ENCODE measurements at places on chromosomes 12 and 14. TPM values are rescaled to one million over a fixed set of nuclear protein-coding genes. Genes with fewer than 3 reads are reported as not detected.

DNA sequence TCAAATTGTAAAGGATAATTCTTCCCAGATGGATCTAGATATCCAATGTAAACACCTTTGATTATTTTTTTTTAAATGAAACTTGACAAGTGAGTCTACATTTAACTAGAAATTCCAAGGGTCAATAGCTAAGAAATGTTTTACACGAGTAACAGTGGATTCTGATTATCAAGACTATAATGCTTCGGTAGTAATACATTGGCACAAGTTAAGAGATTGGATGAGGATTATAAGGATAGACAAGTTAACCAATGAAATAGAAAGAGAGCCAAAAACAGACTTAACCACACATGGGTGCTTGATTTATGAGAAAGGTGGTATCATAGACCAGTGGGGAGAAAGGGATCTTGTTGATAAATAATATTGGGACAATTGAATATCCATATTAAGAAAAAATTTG is 40.3 kb upstream of the PCED1B start:
- no peak for DNase-seq

GRCh38 chr12:128079446-128079845 is 187.5 kb upstream of the TMEM132C start:
- no peak for DNase-seq

DNA sequence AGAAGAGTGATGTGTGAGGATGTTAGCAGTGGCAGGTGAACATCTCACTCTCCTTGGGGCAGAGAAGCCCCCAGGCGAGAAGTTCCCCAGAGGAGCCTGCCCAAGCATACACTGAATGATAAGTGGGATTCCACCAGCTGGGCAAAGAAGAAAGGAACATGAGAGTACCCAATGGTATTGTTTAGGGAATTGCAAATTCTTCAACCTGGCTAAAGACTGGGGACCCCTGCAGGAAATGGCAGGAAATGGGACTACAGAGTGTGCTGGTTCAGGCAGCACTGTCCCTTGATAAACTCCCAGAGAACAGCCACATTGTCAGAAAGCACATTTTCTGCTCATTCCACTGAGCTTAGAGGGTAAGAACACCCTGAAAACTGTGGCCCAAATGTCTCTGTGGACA is 121.3 kb downstream of the RPS29 start:
- DNase-seq, result peak; percentile 28

- DNase-seq, result no peak
Observed at GRCh38 chr12:20421421-20421820, 53.1 kb downstream of the PDE3A start.

Gene NFATC4
- 11.5 TPM for total RNA-seq

DNA sequence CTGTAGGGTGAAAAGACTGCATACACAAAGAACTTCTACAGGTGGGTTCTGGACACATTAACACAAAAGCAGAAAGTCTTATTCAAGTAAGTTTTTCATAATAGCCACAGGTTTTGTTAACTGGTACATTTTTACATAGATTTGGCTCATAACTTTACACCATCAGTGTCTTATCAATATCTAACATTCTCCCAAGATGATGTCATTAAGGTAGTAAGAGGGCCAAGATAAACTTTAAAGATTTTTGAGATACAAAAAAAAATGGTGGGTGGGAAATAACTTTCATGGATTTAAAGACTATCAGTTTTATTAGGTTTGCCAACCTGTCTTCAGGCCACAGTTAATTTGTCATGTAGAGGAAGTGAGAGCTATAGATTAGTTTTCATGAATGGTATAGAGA is 1.7 kb downstream of the SUPT16H start:
- DNase-seq, result no peak

- no peak for DNase-seq
Observed at GRCh38 chr12:25781232-25781631, 177.2 kb upstream of the RASSF8 start.

DNA sequence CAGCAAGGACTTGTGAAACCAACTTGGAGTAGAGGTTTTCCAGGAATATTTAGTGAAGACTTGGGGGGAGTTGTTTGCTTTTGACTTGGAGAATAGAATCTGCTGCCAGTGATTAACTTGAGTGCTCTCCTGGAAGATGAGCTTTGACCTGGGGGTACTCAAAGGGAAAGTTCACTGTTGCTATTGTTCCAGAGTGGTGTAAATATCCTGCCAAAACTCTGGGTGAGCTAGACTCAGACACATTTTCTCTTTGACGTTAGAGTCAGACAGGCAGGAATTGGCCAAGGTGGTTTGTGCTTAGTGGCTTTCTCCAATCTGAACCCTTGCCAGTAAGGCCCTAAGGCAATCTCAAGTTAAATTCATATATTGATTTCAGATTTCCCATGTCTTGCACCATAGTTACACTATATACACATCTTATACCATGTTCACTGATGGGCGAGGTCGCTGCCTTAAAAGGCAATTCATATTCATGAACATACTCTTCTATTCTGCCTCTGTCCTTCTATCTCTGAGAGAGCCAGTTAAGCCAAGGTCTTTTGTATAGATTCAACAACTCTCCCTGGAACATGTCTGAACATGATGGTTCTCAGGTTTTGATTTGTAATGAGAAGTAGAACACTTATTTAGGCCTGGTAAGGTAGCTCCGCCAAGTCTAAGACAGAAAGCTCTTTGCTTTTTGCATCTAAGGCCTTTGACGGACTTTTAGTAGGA is 204.6 kb upstream of the SLC38A2 start:
- DNase-seq, result no peak

DNA sequence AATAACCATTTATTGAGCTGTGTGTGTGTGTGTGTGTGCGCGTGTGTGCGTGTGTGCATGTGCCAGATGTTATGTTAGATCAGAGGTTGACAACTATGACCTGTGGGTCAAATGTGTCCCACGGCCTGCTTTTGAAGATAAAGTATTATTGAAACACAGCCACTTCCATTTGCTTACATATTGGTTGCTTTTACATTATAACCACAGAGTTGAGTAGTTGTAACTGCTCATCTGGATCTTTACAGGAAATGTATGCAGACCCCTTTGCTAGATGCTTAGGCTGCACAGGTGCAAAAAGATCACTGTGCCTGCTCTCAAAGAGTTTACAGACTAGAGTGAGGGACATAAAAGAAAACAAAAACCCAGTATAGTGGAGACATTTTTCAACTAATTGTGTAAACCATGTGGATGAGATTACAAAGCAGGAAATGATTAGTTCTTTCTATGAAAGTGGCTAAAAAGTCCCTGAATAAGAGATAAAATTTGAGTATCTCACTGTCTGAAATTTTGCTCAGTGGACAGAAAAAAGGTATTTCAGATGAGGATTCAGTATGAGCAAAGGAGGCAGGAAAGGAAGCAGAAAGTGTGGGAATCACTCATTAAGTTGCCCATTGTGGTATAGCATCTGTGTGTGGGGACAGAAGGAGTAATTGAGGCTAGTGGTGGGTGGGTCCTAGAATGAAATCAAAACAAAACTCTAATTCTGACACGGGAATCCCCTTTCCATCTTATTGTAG is 188.4 kb downstream of the PAH start:
- DNase-seq, result no peak

DNA sequence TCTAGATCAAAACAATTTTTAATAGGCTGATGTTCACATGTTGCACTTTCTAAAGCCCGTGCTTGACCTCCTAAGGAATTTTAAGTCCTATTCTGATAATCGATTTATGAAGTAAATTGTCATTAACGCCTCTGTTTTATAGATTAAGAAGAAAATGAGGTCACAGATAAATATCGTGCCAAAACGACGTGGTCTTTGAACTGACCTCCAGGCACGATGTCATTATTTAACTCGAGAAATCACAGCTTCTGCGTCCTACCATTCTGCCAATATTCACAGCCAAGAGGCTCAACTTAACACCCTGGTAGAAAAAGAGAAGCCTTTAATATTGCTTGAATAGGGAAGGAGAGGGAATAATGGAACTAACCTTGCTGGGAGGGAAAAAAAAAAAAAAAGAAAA is 888 bp upstream of the EEA1 start:
- DNase-seq, result no peak

GRCh38 chr12:79058342-79058741 is 193.8 kb downstream of the SYT1 start:
- peak; percentile 84 for DNase-seq

DNA sequence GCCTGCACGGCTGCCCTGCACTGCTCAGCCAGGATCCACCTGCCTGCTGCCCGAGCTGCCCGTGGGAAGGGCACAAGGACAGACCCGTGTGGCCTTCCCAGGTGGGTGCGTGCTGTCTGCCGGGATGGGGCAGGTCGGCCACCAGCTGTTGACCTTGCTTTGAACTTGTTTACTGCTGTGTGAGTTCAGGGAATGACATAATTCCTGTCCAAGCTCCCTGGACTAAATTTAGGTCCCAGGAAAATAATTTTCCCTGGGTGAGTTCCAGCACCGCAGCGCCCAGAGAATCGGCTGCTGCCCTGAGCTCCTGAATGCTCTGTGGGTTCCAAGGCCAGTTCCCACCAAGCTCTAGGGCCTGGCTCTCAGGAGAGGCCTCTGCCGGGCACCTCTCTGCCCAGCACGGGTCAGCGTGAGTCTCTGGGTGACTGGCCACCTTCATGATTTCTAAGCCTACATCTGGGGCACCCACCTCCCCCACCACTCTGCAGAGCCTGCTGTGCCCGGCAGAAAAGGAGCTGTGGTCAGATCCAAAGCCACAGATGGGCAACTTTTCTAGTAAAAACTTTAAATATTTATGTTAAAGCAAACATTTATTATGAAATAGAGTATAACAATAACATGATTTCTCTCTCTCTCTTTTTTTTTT is 27.2 kb upstream of the MLXIP start:
- no peak for DNase-seq

- DNase-seq, result no peak
Observed at GRCh38 chr12:128840862-128841468, 12.3 kb upstream of the GLT1D1 start.

GRCh38 chr14:50353126-50353525 is 41.0 kb downstream of the DMAC2L start:
- DNase-seq, result no peak

DNA sequence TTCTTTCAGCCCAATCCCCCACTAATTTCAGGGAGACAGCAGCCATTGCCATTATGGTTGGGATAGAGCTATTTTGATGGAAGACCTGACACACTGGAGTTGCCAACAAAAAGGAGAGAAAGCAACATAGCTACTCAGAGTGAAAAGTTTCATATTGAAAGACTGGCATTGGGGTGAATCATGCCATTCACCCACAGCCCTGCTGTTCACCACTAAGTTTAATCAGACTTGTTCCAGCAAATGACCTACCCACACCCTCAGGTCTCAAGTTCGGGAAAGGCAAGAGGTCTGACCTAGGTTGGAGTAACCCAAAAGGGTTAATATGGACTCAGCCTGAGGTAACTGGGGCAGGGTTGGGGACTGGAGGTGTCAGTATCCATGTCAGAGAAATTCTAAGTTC is 169.2 kb downstream of the PAWR start:
- no peak for DNase-seq

DNA sequence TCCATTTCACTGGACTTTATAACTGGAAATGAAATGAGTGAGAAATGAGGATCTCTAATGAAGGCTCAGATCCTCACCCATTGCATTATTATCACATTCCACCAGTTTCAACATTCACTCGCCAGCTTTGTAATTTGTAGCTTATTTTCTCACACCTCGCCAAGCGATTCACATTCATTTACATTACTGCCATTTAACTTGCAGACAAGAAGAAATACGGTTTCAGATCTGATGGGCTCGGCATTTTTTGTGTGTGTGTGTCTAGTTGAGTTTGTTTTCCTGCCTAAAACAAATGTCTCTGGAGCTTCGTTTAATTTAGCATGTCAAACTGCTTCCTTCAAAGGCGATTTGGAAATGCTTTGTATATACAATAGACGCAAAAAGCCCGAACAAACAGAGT is 132.2 kb downstream of the FLRT2 start:
- no peak for DNase-seq

DNA sequence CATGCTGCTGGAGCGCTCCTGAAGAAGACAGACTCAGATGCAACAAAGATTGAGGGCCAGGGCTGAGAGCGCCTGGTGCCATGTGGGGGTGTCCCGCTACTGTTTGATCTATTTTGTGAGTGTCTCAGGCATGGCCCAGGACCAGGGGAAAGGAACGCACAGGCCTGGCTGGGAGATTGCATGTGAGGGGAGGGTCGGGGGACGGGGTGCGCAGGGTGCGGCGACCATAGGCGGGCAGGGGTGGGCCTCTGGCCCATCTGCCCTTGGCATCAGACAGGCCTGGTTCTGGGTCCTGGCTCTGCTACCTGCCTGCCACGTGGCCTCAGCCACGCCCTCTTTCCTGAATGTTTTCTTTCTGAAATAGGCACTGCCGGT is 47.5 kb downstream of the BEGAIN start:
- DNase-seq, result no peak

GRCh38 chr14:24279301-24280186 is 8.1 kb upstream of the RABGGTA start:
- DNase-seq, result peak; percentile 56

GRCh38 chr14:93857081-93857480 is 68.8 kb upstream of the PRIMA1 start:
- no peak for DNase-seq

Gene RHOF
- total RNA-seq, result 232 TPM

- no peak for DNase-seq
Observed at GRCh38 chr14:38387821-38388220, 131.9 kb upstream of the CLEC14A start.

GRCh38 chr12:76470028-76470939 is 89.3 kb downstream of the OSBPL8 start:
- peak; percentile 73 for DNase-seq

Gene C2CD5
- 14.4 TPM for total RNA-seq

Gene AHNAK2
- 25.0 TPM for total RNA-seq

Gene OR6J1
- total RNA-seq, result not detected

DNA sequence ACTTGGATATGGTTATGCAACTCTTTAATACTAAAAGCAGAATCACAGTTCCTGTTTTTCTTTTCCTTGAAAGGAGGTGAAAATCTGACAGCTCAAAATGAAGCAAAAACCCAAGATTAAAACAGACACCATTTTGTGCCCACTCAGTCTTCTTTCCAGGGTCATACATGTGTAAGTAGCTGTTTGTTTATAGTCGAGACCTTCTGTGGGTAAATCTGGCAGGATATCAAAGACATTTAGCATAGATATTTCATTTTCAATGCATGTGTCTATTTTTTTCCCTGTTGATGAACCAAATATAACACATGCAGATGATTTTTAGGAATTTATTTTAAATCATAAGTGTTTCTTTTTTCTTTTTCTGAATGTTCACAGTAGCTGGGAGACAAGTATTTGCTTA is 398.8 kb downstream of the FOXG1 start:
- DNase-seq, result no peak
